Amniotic epithelial cell (primary cell): ENCODE measurements at places on chromosomes 12 and 14.
A peak's percentile ranks its signal among the peaks of the same experiment; 100 is the strongest.

GRCh38 chr12:102171951-102172350 lies 25.7 kb downstream of the PMCH start:
- no peak for DNase-seq

DNA sequence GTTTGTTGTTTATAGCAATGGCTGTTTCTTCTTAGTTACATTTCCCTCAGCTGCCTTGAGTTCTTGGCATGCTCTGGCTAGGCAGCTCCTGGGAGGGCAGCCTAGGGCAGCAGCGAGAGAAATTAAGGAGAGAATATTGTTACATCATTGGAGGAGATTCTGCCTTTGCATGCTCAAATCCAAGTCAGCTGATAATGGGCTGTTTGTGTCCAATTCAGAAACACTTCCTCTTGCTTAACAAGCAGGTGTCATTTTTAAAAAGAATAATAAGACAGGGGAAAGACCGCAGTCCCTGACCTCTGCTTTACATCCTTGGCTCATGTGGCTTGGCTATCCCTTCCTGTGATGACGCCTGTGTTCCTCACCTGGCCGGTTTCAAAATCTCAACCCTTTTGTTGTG lies 76.9 kb downstream of the ESR2 start:
- no peak for DNase-seq

DNA sequence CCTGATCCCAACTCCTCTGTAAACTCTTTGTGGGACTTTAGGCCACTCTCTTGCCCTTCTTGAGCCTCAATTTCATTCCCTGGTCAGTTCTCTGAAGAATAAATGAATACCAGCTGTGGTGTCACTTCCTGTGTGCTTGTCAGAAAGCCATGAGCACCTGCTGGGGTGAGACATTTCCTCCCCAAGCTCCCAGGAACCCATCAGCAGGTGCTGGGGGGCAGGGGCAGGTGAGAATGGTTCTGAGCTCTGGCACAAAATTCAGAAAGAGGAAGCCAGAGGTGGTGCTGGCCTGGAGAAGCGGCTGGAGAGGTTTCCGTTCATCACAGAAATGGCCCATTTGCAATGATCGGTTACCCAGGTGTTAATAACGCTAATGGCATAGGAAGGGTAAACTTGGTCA lies 14.9 kb downstream of the LHX5 start:
- DNase-seq, result no peak

DNA sequence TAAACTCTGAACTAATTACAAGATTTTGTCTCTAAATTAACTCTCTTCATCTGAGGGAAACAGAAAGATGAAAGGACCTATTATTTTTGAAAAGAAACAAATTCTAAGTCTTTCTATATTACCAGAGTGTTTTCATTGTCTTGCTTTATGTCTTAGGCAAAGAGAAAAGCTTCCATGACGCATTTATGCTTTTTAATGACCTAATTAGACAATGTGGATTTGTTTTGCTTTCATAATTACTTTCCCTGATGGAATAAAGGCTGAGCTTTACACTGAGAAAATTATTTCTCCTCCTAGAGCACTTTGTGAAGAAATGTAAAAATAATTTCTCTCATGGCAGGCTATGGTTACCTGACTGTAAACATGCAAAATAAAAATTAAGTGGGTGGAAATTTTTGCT lies 138.0 kb upstream of the SLCO1C1 start:
- DNase-seq, result no peak

DNA sequence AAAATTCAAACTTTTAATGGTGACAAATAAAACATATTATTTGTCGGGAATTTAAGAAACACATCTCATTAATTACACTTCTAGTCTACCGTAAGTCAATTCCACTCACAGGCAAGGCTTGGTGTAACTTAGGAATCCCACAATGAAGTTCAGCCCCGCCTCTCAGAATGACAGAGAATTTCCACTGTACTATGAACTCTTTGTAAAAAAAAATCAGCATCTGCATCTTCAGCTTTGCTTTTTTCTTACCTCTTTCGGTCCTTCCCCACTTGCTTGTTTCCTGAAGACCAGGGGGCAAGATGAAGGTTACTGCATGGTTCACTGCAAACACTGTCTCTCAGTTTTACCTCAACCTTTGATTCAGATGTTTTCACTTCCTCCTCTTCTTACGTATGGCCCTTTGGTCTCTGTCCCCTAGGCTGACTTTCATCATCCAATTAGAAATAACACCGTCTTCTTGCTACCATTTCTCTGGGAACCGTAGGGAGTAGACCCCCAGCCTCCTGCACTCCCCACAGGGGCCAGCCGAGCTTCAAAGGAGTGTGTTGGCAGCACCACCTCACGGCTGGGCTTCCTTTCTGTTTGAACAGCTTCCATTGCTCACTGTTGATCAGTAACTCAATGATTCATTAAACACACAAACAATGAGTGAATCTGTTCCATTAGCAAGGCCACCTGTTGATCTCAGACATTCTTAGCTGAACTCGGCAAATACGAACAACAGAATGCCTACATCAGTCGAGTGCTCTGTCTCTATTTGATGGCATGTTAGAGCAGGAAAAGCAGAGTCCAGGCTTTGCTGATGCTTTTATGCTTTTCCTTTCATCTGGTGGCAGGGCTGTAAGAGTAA lies 343.0 kb downstream of the BMP4 start:
- no peak for DNase-seq

GRCh38 chr12:31728289-31728916 lies 418 bp downstream of the AMN1 start:
- DNase-seq, result no peak

DNA sequence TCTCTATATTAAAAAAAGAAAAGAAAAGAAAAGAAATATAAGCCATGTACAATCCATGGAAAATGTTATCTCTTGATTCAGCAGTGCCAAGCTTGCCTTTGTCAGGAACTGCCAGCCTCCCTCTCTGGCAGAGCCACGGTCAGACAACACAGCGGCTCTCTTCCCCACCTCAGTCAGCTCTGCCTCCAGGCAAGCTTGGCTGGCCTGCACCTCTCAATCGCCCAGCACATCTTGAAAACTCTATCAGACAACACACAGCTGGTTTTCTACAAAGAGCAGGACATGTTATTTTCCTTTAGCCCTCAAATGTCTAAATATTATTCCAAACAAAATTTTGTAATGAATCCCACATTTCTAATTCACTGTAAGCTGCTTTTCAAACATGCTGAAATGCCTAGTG lies 20.0 kb upstream of the GCH1 start:
- DNase-seq, result no peak

- DNase-seq, result no peak
Observed at GRCh38 chr12:24121911-24122310, 172.4 kb upstream of the SOX5 start.

GRCh38 chr12:10701131-10701681 lies 21.9 kb downstream of the YBX3 start:
- no peak for DNase-seq

DNA sequence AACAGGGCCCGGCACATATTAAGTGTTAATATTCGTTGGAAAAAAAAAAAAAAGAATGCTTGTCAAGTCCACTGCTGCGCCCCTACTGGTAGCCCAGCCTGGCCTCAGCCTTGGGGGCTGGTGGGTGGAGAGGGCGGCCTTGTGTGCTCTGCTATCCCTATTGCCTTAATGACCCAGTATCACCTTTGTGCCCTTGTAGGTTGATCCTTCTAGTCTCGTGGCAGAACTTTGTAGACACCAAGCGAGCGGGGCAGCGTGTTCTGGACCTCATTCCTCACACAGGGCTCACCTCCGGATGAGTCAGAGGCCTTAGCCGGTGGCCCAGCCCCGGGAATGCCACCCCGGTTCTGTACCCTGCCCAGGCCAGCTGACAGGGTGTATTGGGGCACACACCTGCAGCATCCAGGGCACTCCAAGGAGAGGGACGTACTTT lies 1.8 kb upstream of the RCOR1 start:
- peak; percentile 45 for DNase-seq

GRCh38 chr12:78236264-78236663 lies 405.6 kb downstream of the NAV3 start:
- DNase-seq, result peak; percentile 31

DNA sequence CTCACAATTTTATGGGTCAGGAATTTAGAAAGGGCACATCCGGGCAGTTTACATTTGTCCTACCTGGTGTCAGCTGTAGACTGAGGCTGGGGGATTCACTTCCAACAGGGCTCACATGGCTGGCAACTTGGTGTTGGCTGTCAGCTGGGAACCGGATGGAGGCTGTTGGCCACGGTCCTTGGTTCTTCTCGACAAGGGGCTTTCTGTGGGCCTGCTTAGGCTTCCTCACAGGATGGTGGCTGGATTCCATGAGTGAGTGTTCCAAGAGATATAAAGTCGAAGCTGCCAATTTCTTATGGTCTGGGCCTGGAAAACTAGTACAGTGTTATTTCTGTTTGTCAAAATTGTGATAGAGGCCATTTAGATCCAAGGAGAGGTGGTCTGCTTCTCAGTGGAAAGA lies 127.9 kb downstream of the PTCSC3 start:
- no peak for DNase-seq

- no peak for DNase-seq
Observed at GRCh38 chr14:65433157-65433556, 20.6 kb downstream of the FUT8 start.

GRCh38 chr14:103111232-103111868 lies 11.9 kb upstream of the TNFAIP2 start:
- no peak for DNase-seq

DNA sequence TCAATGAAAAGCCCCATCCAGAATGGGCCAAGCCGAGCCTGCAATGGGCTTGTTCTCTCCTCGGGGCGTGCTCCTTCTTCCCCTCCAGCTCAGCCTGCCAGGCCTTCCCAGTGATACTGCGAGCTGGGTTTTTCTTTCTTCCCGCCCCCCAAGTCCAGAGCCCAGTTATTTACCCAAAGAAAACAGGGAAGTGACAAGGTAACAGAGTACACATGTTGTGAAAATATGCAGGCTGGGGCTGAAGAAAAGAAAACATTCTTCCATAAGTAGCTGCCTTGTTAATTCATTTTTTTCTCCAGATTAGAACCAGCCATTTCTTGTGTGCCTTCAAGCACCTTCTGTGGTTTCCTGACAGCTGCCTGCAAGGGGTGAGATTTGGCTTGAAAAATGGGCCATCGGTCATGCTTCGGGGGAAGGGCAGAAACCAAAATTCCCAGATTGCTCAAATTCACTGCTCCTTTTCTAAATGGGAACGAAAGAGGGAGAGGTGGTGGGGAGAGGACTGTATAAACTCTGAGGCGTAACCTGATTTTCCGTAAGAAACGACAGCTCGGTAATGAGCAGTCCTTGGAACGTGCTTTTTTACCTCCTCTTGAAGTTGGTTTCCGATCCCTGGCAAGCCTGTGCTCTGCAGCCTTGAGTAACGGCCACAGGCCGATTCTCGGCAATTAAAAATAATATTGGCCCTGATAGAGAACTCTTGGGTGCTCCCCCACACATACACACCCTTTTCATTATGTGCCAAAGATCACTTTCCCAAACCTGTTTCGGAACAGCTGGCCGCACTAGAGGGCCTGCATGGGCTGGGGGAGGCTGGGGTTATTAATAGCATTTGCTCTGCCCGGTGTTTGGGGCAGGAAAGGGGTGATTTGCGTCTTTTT lies 229.4 kb downstream of the ZFP36L1 start:
- DNase-seq, result peak; percentile 40

- DNase-seq, result no peak
Observed at GRCh38 chr12:114355389-114356088, 50.4 kb downstream of the TBX5 start.

GRCh38 chr12:89069431-89069830 lies 282.9 kb downstream of the DUSP6 start:
- DNase-seq, result peak; percentile 81

DNA sequence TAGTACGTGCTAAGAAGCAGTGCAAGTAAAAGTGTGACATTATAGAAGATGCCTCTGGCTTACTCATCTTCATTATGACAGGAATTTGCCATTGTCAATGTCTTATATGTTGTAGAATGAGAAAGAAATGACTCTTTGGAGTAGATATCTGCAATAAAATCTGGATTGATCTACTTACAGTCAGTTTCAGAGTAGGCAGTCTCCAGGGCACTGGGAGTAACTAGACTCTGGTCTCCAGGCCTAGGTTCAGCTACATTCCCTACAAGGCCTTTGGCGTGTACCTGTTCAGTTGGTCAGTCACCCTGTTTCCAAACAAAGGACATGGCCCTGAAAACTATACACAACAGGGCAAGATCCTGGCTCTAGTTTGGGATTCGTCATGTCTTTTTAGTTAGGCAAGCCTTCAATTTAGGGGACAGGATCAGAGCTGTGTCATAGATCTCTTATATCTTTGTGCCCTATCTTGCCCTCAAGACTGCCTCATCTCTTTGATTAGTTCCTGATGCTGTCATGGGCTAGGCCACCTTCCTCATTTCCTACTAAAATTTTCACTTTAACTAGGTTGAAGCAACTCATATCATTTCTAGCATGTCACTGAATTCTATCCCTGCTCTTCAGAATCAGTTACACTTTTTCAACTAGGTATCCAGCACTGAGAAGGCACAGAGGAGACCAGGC lies 410.0 kb downstream of the RAD51B start:
- no peak for DNase-seq

GRCh38 chr14:54364555-54365415 lies 32.0 kb upstream of the CDKN3 start:
- DNase-seq, result peak; percentile 80

- DNase-seq, result no peak
Observed at GRCh38 chr12:43120150-43120549, 431.9 kb downstream of the ADAMTS20 start.

DNA sequence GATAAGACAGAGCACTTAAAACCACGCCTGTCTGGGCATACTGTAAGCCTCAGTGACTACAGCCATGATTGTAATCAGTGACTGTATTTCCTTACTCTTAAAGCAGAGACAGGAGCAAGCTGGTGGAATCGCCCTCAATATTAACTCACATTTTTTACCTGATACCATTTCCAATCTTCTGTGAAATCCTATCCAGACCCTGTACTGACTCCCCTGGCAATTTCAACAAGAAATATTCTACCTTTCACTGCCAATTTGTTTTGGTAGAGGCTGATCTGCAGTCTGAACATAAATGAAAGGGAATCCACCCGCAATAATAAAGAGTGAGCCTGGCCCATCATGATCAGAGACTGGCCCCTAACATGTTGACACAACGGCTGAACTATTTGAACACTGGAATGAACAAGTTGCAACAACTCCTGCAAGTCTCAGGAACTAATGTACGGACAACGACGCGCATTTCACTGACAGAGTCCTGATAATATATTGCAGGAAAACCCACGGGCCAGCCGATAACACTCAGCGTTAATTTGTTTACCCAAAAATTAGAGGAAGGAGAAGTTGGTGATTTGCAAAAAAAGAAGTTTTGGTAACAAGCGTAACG lies 195.5 kb upstream of the BTG1 start:
- DNase-seq, result peak; percentile 61

DNA sequence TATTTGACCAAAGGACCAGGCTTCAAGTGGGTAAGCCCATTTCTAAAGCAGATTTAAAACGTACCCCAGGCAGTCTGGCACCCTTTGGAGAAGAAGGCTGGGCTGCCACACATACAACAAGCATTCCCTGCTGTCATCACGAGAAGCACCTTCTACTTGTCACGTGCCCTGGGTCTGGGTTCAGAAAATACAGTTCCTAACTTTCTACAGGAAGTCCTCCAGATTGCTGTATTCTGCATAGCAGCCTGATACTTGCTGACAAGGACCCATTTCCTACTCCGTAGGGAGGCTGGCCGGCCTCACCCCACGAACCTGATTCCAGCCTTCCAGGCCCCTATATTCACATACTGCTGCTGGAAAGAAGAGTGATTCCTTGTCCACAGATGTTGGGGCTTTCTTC lies 7.4 kb downstream of the CLMN start:
- DNase-seq, result no peak
